Pancreas (tissue), 10 donors: ENCODE measurements at places on chromosomes 6 and 20.
A peak's percentile ranks its signal among the peaks of the same experiment; 100 is the strongest.

DNA sequence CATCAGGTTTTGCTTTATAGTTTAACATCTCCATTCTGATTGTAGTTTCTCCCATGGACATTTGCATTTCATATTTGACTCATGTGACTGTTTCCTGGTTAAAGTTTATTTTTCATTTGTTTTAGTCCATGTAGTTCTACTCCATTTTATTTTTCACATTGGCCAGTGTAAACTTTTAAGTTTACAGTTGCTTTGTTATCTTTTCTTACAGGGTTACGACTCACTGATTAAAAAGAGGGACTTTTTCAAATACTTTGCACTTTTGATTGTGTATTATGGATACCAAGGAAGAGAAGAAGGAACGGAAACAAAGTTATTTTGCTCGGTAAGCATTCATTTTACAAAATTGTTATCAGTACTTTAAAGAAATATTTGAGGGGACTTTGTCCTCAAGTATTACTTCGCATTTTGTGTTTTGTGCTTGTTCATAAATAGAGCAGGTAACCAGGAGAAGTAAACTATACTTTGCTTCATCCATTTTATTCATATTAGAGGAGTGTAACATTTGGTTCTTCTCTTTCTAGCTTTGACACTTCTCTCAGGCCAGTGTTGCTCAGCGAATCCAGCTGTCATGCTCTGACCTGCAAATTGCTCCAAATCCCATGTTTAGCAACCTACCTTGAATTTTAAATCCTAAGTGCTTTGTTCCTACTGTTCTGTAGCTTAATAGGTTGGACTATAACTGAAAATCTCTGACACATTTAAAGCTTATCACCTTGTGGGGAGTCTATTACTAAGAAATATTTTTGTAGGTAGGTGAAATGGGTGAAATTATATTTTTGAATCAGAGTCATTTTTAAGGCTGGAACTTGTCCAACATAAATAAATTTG is 24.5 kb downstream of the NCOA7 start:
- DNase-seq, result no peak

GRCh38 chr20:35956616-35957015 is 2.3 kb upstream of the SCAND1 start:
- no peak for DNase-seq

DNA sequence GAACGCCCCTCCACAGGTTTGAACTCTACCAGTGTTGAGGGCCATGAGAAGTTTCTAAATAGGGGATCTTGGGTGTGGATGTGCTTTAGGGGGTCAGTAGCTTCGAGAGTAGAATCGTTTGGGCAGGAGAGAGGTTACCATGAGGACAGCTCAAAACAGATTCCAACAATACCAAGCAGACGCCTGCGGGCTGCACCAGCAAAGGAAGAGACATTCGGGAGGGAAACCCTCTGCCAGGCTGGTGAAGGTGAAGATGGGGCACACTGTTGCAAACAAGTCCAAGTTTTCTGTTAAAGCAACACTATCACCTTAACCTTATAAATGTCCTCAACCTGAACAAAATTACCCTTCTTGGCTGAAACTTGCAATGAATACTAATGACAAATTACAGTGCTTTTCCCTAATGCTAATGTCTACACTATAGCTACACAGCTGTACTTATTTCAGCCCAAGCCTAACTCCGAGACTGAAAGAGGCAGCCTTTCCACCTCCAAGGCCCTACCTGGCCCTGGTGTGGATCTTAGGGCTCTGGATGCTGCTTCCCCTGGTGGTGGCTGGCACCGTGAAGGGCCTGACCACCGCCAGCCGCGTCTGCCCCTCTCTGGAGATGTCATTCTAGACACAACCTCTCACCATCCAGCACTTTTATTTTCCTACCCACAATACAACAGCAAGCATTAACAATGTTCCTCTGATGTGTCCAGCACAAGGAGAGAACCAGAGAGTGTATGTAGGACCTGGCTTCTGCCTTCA is 80.1 kb downstream of the DLL1 start:
- peak; percentile 39 for DNase-seq

DNA sequence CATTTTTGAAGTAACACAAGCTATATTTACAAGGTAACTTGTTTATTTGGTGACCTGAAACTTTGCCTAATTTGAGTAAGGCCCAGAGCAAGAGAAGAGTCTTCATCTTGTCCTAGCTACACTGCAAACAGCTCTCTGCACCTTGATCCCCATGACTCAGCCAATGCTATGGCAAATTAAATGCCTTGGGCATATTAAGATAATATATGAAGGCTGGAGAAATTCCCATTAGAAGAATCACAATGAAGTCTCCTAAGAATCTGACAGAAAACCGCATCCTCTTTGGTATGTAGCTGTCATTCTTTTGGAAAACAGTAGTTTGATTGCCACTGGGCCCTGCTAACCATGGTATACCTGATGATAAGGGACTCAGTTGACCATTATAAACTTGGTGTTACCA is 204.5 kb downstream of the UBE3D start:
- no peak for DNase-seq

- no peak for DNase-seq
Measured at GRCh38 chr6:162409741-162410691, 317.6 kb downstream of the PRKN start.

DNA sequence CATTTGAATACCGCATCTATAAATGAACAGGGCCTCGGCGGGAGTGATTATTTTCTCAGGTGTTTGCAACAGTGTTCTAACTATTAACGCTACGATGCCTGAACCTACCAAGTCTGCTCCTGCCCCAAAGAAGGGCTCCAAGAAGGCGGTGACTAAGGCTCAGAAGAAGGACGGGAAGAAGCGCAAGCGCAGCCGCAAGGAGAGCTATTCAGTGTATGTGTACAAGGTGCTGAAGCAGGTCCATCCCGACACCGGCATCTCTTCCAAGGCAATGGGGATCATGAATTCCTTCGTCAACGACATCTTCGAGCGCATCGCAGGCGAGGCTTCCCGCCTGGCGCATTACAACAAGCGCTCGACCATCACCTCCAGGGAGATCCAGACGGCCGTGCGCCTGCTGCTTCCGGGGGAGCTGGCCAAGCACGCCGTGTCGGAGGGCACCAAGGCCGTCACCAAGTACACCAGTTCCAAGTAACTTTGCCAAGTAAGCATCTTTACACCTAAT is 70.9 kb downstream of the HFE start:
- peak; percentile 76 for DNase-seq

DNA sequence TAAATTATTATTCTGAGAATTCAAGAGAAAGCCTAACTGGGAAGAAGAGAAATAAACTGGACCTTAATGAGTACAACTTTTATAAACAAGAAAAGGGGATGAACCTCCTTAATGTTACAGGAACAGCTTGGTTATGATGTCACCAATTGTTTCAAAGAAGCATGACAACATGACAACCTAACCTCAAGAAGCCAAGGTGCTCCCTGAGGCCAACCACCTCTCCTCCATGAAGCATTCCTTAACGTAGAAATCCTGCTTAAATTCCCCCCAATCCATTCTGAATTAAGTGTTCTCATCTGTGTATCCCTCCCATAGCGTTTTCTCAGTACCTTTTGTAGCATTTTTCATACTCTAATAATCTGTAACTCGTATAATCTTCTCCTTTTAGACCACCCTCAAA is 1.7 kb downstream of the HBS1L start:
- no peak for DNase-seq

- DNase-seq, result no peak
Measured at GRCh38 chr6:7920425-7920824, 9.8 kb upstream of the TXNDC5 start.

GRCh38 chr6:26465776-26466175 is 8.0 kb downstream of the BTN2A1 start:
- no peak for DNase-seq

- no peak for DNase-seq
Measured at GRCh38 chr6:107319906-107320530, 139.3 kb downstream of the PDSS2 start.
